Bladder microvascular endothelial cell (primary cell): ENCODE measurements at places on chromosomes 6 and 20. TPM values are rescaled to one million over a fixed set of nuclear protein-coding genes. Genes with fewer than 3 reads are reported as not detected.

The GSS gene
- 54.1 and 79.1 TPM in 2 replicates for total RNA-seq

The AGER gene
- total RNA-seq: 0.44 and 0.81 TPM in 2 replicates

The CST2 gene
- not detected in 2 replicates for total RNA-seq

The PPP1R14C gene
- not detected in 2 replicates for total RNA-seq

The HLA-G gene
- not detected in 2 replicates for total RNA-seq

The CALHM4 gene
- 0.25 and 0.97 TPM in 2 replicates for total RNA-seq

The IER3 gene
- 63.0 and 94.9 TPM in 2 replicates for total RNA-seq

The VWA7 gene
- 0.32 and 0.38 TPM in 2 replicates for total RNA-seq

The KIAA1586 gene
- 10.7 and 19.5 TPM in 2 replicates for total RNA-seq

The ADTRP gene
- total RNA-seq: 0.76 and 1.3 TPM in 2 replicates

The C20orf141 gene
- total RNA-seq: not detected in 2 replicates

The PRSS35 gene
- 0.16 TPM in 1 of 2 replicates, not detected in the other for total RNA-seq

The MAFB gene
- total RNA-seq: 0.32 and 3.4 TPM in 2 replicates

The POPDC3 gene
- total RNA-seq: 0.49 and 0.82 TPM in 2 replicates

The CDK5RAP1 gene
- 16.4 and 22.8 TPM in 2 replicates for total RNA-seq

The SEL1L2 gene
- total RNA-seq: not detected in 2 replicates

The HMGA1 gene
- 57.2 and 82.7 TPM in 2 replicates for total RNA-seq

The SLC44A4 gene
- total RNA-seq: 0.06 and 0.49 TPM in 2 replicates

The SOX18 gene
- total RNA-seq: 36.2 and 43.9 TPM in 2 replicates

The MAK gene
- under 0.01 TPM in 1 of 2 replicates, not detected in the other for total RNA-seq

The GATA5 gene
- not detected in 2 replicates for total RNA-seq

The SMPDL3A gene
- total RNA-seq: 5.3 and 6.7 TPM in 2 replicates

The GGTLC1 gene
- not detected in 2 replicates for total RNA-seq

The DDRGK1 gene
- 25.9 and 45.1 TPM in 2 replicates for total RNA-seq

The PPP1R3G gene
- 0.16 and 0.44 TPM in 2 replicates for total RNA-seq

The LHFPL5 gene
- total RNA-seq: not detected in 2 replicates

The OLIG3 gene
- not detected in 2 replicates for total RNA-seq

The FIG4 gene
- total RNA-seq: 9.2 and 15.2 TPM in 2 replicates

The C6orf15 gene
- not detected in 2 replicates for total RNA-seq

The SLA2 gene
- total RNA-seq: not detected in 2 replicates

The ENTPD6 gene
- total RNA-seq: 40.0 and 67.7 TPM in 2 replicates

The ABHD12 gene
- 23.6 and 39.0 TPM in 2 replicates for total RNA-seq

The MCCD1 gene
- total RNA-seq: not detected in 2 replicates

The RGS17 gene
- total RNA-seq: 0.65 and 3.0 TPM in 2 replicates
